ENCODE measurements at places on chromosomes 4 and X.

DNA sequence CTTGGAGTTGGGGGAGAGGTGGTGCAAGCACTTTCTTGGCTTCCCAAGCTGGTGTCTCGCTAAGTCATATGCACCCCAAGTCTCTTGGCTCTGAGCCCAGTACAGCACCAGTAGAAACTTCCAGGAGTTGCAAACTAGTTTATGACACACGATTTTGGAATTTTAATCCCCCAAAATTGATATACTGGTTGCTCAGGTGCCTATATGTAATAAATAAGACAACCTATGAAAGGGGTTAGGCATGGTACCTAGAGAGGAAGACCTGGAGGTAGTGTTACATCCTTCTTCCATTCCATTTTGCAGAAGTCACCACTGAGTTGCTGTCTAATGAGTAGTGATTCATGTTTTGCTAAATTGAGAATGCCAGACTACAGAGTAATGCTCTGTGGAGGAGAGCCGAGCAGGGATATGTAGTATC lies 4.3 kb upstream of the SLC4A4 start:
- no peak for DNase-seq

DNA sequence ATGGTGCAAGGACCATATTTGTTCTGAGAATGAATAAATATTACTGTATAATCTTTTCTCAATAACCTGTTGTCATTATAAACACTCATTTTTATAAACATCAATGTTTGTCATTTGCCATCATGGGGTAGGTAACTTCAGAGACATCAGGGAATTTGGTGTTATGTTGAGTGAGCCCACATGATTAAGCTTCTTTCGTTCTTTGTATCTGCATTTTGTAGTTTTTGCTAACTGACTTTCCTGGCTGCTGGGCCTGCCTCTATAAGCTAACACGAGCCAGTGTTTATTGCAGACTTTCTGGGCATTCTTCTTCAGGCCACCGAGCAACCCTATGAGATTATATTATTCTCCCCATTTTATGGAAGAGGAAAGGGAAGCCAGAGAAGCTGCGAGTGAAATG lies 48.8 kb upstream of the MTMR1 start:
- DNase-seq, result no peak

- DNase-seq, result no peak
Measured at GRCh38 chrX:25007059-25008053, 8.4 kb downstream of the ARX start.

GRCh38 chrX:69919749-69920148 lies 130.0 kb downstream of the AWAT2 start:
- DNase-seq, result no peak

DNA sequence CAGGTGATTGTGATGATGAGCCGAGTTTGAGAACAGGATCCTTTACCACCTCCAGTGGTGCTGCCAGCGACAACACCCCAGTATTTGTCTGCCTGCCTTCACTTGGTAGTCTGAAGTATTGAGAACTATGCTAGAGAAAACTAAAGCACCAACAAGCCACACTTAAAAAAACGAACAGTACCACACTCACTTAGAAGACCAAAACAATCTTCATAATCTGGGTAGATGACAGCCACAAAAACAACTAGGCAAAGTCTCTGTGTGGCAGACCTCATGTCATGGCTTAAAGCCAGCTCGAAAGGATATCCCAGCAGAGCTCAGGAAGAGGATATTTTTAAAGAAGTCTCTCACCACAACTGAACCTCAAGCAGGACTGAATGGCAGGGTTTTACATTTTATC lies 236.0 kb downstream of the GPC3 start:
- DNase-seq, result no peak

- no peak for DNase-seq
Measured at GRCh38 chrX:11349661-11350337, 56.6 kb downstream of the AMELX start.

- no peak for DNase-seq
Measured at GRCh38 chr4:175377203-175377602, 434.9 kb downstream of the GPM6A start.

DNA sequence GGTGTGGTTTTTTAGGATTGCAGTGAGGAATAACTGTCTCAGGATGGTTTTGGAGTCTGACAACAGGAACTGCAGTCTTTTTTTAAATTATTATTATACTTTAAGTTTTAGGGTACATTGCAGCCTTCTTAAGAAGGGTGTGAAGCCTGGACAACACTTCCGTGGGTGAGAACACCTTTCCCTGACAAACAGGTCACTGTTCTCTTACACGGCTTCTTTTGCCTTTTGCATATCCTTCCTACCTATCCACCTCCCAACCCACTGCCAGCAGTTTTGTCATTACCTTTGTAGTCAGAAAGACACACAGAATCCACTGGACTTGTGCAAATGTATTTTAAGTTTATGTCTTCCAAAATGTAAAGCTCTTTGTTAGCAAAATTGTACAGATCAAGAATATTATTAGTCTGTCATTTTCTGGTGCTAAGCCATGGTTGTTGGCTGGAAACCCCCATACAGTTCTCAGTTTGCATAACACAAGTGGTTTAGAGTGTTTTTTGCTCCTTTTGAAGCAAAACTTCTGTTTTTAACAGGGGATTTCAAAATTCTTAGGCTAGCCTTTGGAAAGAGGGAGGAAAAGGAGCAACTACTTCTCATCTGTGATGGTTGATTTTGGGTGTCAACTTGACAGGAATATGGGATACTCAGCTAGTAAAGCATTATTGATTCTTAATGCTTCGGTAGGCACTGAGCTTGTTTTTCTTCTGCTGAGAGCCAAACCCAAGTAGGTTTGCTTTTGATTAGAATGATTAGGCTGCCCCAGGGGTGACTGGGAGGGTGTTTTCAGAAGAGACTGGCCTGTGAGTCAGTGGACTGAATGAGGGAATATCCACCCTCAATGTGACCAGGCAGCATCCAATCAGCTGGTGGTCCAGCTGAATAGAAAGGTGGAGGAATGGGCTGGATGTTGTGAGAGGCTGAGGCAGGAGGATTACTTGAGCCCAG lies 29.4 kb upstream of the KLHL2 start:
- no peak for DNase-seq

GRCh38 chr4:38213083-38213805 lies 253.0 kb downstream of the PTTG2 start:
- DNase-seq, result no peak

DNA sequence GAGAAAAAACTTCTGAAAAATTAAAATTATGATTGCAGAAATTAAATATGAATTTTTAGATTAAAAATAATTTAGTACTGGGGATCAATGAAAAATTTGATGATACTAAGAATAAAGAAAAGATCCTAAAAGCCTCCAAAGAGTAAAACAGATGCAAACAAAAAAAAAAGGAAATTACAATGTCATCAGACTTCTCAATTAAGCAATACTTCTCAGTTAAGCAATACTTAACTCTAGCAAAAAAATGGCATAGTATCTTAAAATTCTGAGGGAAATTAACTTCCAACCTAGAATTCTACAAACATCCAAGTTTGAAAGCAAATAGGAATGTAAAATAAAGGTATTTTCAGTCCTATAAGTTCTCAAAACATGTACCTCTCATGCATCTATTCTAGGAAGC lies 141.2 kb upstream of the INTU start:
- DNase-seq, result no peak

GRCh38 chr4:107255596-107255995 lies 219.5 kb upstream of the DKK2 start:
- no peak for DNase-seq

GRCh38 chr4:56345458-56345857 lies 41.8 kb downstream of the AASDH start:
- no peak for DNase-seq

DNA sequence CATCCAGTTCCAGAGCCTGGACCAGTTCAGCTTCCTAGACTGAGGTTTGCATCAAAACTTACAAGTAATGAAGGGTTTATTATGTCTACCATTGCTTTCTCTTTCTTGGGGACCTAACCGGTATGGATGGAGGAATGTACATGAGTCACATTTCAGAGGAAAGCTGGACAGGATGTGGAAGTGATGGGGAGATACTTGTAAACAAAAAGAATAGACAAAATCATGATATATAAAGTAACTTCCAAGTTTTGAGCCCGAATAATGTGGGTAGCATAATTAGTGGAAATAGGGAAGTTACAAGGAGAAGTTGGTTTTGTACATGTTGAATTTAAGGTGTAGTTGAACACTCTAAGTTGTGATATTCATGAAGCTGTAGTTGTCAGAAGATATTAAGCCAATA lies 15.0 kb downstream of the FNIP2 start:
- DNase-seq, result no peak

- no peak for DNase-seq
Measured at GRCh38 chr4:20592013-20592412, 108.2 kb upstream of the PACRGL start.

Data from CD4-positive, alpha-beta T cell treated with Interleukin-4 for 4 hours (primary cell).